ENCODE measurements at places on chromosomes 12 and 14.

DNA sequence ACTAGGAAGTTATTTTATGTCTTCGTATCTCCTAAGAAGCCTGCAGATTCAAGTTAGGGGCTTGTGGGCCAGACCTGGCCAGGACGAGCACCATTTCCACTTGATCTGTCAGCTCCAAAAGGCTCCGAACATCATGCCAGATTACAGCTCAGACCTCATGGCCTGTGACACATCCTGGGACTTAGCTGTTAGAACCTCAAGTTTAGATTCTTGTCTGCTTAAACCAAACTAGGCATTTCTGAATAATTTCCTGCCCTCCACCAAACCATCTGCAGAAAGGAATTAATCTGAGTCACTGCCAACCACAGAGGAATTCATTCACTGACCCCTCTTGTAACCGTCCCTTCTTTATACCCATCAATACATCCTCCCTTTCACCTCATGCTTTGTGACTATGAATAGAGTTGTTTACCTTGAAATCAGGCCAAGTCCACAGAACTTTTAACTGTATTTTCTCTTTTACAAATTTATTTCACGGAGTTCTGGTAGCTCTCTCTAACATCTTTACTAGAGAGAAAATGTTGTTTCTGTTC lies 120.3 kb downstream of the FBXL14 start:
- H3K4me1 ChIP-seq: no peaks in the 10 kb centered on the region
- H3K27me3 ChIP-seq: no peaks in the 10 kb centered on the region

DNA sequence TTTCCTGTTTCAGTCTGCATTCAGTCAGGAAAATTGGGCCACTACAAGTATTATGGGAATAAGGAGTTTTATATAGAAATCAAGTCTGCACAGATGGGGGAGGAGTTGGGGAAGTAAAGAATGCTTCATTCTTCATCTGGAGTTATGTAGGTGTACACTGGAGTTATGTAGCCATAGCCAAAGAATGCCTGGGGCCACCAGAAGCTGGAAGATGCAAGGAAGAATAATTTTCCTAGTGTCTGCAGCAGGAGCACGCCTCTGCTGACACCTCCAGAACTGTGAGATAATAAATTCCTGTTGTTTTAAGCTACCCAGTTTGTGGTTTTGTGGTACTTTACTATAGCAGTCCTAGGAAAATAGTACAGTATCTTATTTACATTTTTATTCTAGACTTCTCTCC lies 333.4 kb downstream of the NELL2 start:
- no peaks in the 10 kb centered on the region for H3K4me1 ChIP-seq
- DNase-seq: no peak
- H3K27me3 ChIP-seq: no peaks in the 10 kb centered on the region
- H3K4me3 ChIP-seq: no peak overlapping the region
- H3K27ac ChIP-seq: no peak overlapping the region

- no peaks in the 10 kb centered on the region for H3K4me1 ChIP-seq
- peaks cover 5% of the 10 kb centered on the region for H3K36me3 ChIP-seq
- peak; percentile 5 for DNase-seq
- H3K27ac ChIP-seq: no peak overlapping the region
Measured at GRCh38 chr14:65594153-65594881, 181.8 kb downstream of the FUT8 start.

GRCh38 chr14:68293404-68293803 lies 473.8 kb downstream of the RAD51B start:
- H3K27me3 ChIP-seq: no peaks in the 10 kb centered on the region
- DNase-seq: no peak
- peaks cover 10% of the 10 kb centered on the region for H3K4me1 ChIP-seq

GRCh38 chr14:91152499-91152898 lies 38.6 kb downstream of the DGLUCY start:
- peaks cover 3% of the 10 kb centered on the region for H3K36me3 ChIP-seq
- no peaks in the 10 kb centered on the region for H3K27me3 ChIP-seq
- H3K4me1 ChIP-seq: peaks cover 5% of the 10 kb centered on the region
- no peak overlapping the region for H3K4me3 ChIP-seq

GRCh38 chr14:24712909-24713308 lies 78.9 kb upstream of the GZMB start:
- no peak overlapping the region for H3K4me3 ChIP-seq
- no peaks in the 10 kb centered on the region for H3K4me1 ChIP-seq
- H3K27ac ChIP-seq: no peak overlapping the region

- H3K27ac ChIP-seq: no peak overlapping the region
- no peak for DNase-seq
- no peaks in the 10 kb centered on the region for H3K4me1 ChIP-seq
- H3K36me3 ChIP-seq: no peaks in the 10 kb centered on the region
- no peaks in the 10 kb centered on the region for H3K27me3 ChIP-seq
Measured at GRCh38 chr12:33431648-33432047, 8.0 kb downstream of the SYT10 start.

DNA sequence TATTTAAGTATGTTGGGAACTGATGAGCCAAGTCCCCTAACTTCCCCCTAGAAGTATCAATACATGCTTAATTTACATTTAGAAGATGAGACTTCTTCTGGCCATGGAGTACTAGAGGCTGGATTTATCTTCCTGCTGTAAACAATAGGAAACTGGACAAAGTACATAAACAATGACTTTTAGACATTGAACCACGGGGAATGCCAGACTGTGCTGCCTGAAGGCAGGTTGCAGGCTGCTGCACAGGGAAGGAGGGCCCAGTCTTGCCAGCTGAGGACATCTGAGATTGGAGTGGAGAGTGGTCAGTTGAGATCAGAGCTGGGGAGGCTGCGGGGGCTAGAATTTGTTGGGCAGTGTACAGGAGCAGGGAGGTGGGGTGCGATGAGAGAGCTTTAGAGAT lies 24.5 kb upstream of the ISM2 start:
- H3K27me3 ChIP-seq: no peaks in the 10 kb centered on the region
- H3K36me3 ChIP-seq: peaks cover 14% of the 10 kb centered on the region
- peak; percentile 20 for DNase-seq
- H3K4me1 ChIP-seq: no peaks in the 10 kb centered on the region
- no peak overlapping the region for H3K4me3 ChIP-seq
